ENCODE measurements at places on chromosomes 12 and 14.

- no peak for DNase-seq
These were observed 28.4 kb downstream of the SARNP start for GRCh38 chr12:55789171-55789570.

DNA sequence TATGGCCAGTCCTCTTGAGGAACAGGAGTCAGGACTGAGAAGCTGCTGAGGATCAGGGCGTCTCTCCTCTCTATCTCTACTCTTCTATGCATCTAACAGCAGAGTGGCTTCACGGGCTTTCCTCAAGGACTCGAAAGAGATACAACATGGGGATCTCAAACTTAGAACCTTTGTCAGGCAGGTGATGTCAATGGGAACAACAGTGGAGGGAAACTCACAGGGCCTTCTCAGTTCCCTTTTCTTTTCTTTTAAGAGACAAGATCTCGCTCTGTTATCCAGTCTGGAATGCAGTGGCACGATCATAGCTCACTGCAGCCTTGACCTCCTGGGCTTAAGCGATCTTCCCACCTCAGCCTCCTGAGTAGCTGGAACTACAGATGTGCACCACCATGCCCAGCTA, 127.6 kb downstream of the PTPN11 start:
- no peak for DNase-seq

GRCh38 chr12:28582672-28583376, 392.6 kb downstream of the CCDC91 start:
- DNase-seq = no peak

DNA sequence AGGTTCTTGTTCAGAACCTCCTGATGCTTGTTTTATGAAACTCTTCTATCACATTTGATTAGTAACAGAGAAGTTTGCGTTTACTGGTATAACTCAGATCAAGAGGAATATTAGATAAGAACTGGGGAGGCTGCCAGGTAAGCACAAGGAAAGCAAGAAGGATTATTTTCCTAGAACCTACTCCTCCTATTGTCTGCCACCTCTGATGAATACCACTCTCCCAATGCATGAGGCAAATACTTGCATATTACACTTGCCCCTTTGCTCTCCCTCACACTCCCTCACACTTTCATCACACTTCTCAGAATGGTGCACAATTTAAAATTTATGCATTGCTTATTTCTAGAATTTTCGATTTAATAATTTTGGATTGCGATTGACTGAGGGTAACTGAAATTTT, 43.6 kb downstream of the LIN7A start:
- no peak for DNase-seq

DNA sequence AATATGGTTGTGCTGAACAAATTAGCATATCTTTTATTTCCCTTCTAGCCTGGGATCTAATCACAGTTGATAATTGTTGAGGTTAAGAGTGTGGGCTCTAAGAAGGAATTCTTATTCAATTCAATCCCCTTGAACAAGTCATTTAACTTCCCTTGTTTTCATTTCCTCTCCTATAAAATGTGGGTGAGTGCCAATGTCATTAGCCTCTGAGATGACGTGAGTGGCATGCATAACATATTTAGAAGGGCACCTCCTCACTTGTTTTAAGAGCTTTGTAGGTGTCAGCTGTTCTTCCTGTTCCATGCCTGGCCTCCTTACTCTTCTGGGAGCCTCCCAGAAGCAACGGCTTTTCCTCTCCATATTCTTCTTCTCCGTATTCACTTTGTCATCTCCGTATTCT, 155.4 kb upstream of the NEDD1 start:
- DNase-seq = no peak

DNA sequence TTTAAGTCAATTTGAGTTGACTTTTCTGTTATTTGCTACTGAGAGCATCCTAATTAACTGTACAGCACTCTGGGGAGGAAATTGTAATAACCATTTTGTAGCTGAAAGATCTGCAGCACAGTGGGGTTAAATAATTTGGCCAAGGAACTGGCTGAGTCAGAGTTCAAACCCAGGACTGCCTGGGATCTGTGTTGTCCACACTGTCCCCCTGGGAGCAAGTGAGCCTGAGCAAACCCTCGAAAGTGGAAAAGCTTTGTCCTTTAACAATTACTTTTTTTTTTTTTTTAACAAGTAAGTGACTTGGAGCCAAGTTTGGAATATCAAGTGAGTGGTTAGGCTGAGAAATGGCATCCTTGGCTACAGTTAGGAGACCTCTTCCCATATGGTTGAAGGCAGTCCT, 247.2 kb upstream of the CCDC196 start:
- no peak for DNase-seq

DNA sequence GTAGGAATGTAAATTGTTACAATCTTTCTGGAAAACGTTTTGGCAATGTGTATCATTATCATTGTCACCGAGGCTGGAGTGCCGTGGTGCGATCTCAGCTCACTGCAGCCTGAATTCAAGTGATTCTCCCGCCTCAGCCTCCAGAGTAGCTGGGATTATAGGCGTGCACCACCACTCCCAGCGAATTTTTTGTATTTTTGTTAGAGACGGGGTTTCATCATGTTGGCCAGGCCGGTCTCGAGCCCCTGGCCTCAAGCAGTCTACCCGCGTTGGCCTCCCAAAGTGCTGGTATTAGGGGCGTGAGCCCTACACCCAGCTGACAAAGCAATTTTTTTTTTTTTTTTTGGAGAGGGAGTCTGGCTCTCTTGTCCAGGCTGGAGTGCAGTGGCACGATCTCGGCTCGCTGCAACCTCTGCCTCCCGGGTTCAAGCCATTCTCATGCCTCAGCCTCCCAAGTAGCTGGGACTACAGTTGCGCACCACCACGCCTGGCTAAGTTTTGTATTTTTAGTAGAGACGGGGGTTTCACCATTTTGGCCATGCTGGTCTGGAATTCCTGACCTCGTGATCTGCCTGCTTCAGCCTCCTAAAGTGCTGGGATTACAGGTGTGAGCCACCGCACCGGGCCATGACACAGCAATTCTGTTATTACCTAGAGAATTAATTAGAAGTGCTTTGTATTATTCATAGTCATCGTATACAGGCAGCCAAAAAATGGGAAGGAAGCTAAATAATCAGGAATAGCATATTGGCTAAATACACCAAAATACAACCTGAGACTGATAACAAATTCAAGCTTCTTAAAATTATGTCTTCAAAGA, 1.2 kb downstream of the ACTR6 start:
- DNase-seq = no peak

DNA sequence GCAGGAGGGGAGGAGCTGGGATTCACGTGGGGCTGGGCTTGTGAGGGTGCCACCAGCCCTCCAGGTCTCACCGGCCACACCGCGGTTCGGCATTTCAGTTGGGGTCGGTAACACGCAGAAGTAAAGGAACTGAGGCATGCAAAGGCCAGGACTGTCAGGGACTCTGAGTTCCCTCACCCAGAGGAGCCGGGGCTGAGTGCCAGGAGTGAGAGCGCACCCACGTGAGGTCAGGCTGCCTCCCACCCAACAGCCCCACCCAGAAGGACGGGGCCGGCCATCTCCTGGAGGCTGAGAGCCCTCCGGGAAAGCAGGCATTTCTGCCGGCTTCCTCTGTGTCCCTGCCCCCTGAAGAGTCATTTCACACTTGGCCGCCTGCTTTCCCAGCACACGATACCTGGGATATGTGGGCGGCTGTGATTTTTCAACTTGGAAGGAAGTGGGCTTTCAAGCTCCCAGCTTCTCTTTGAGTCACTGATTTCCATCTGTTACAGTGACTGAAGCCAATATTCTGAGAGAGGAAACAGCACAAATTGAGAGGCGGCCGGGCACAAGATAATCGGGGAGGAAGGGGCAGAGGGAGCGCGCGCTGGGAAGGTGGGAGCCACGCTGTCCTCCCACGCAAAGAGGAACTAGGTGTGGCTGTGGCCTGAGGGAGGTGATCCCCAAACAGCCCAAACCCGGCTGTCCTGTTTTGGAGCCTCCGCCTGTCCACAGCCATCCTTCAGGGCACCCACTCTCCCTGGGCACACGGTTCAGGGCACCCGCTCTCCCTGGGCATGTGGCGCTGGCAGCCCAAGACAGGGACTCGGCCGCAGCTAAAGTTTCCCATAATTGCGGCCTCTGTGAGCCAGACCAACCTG, 19.0 kb downstream of the GALNT9 start:
- no peak for DNase-seq

GRCh38 chr12:24948757-24949722, at the start of gene BCAT1:
Gene BCAT1, minus strand, starts transcription at chr12:24949101. Its CDS starts 169 bp downstream, at chr12:24948932.
- DNase-seq = peak; percentile 41

GRCh38 chr12:4539167-4539870, 629 bp downstream of the RAD51AP1 start:
- no peak for DNase-seq

DNA sequence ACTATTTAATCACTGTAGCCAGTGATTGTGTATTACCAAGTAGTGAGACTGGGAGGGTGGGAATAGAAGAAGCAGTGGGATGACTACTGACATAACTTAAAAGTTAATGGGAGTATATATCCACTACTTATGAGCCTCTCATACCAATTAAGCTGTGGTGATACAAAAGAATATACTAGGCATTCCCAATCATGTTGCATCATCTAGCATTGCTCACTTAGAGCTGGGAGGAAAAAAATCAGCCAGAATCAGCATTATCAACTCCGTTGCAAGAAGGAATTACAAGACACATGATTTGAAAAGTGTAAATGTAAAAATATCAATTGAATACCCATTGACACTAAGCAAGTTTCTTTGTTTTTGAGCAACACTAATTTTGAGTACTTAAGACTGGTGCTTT, 745 bp upstream of the PPP1R36 start:
- no peak for DNase-seq

DNA sequence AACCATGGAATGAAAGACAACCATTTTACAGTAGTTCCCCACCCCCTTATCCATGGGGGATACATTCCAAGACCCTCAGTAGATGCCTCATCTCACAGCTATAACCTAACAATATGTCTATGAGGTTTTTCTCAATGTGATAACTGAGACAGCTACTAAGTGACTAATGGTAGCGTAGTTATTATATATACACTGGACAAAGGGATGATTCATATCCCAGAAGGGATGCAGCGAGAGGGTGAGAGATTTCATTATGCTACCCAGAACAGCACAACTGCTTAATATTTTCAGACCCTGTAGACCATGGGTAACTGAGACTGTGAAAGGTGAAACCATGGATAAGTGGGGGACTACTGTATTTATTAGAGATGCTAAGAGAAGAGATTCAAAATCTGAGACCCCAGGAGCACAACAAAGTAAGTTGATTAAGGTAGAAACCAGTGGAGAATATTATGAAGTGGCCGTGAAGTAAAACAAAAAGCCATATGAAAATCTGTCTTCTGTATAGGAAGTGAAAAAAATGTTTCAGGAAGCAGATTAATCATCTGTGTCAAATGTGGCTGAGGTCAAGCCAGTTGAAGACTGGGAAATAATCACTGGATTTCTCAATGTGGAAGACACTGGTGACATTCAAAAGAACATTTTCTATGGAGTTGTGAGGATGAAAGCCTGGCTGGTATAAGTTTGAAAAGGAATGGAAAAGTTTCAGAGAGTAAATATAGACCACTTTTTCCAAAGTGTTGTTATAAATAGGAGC, 77.2 kb downstream of the RPL10L start:
- no peak for DNase-seq

DNA sequence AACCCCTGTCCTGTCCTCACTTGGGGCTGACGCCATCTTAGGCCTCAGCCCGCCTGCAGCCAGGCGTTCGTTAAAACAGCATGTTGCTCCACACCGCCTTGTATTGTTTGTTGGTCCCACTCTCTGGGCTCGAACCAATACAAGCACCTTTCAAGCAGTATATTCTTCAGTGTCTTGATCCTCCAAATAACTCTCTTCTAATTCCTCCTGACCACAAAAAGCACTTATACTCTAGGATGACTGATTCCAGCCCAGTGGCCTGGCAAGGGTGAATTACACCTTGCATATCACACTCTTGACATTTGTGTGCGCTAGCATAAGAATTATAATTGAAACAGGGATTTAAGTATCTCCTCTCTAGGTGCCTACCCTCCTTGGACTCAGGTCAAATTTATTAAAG, 7.1 kb downstream of the CCER1 start:
- no peak for DNase-seq

DNA sequence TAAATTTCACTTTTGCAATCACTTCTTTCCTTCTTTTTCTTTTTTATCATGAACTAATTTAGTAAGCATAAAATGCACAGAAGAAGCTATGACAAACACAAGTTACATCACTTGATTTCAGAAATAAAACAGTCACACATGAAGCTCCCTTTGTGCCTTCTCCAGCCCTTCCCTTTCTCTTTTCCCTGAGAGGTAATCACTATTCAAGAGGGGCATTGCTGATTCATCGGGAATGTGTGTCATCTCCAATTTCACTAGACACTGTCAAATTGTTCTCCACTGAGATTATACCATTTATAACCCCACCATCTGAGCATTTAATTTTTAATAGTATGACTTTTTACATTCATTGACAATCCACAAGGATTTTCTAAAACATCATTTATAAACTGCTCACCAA, 91.6 kb upstream of the PTPRQ start:
- DNase-seq = no peak

GRCh38 chr12:49296034-49296835, 1.3 kb downstream of the PRPH start:
- peak; percentile 74 for DNase-seq

GRCh38 chr14:34733245-34733644, 18.9 kb upstream of the CFL2 start:
- no peak for DNase-seq

DNA sequence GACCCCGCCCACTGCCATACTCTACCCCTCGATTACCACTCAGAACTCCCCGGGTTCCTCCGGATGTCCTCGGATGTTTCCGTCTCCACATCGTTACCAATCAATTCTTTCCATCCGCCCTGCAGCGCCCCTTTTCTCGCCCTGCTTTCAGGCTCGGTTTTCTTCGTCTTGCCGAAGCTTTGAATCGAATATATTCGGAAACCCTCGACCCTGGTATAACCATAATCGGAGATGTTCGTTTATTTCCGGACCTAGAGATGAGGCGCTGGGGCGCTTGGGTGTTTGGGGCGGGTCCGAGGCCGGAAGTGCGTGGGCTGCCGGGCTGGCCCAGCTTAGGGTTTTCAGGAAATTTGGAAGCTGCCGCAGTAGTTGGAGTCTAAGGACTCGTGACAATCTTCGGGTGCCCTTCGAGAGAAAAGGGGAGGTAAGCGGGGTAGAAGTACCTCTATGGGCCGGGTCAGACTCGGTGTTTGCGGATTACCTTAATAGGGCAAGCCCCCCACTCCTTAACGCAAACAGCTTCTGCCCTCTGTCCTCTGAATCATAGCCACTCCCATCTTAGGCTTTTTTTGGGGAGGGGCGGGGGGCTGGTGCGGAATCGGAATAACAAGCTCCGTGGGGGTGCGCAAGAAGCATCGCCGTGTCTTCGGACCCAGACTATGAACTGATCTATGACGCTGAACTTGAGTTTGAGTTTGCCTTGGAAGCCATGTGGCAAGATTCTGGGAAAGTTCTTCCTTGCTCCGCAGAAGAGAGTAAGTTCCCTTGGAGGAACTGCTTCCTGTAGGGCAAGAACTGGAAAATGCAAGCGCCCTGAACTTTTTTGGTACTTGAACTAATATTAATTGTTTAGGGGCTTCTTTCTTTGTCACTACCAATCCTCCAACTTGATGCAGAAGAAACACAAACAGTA, at the start of gene C14orf119:
C14orf119 (plus strand) TSS at position 310 of the 913 bp plus-strand sequence. CDS start 2,154 bp downstream, outside the sequence.
- peak; percentile 99 for DNase-seq

- no peak for DNase-seq
These were observed 159.3 kb downstream of the TTC8 start for GRCh38 chr14:88983755-88984154.
